ENCODE measurements at places on chromosomes 3 and 15. TPM values are rescaled to one million over a fixed set of nuclear protein-coding genes. Genes with fewer than 3 reads are reported as not detected.
A peak's percentile ranks its signal among the peaks of the same experiment; 100 is the strongest.

The SERINC4 gene
- total RNA-seq, result 0.36 TPM

The SECISBP2L gene
- 54.3 TPM for total RNA-seq

The SLC22A14 gene
- 0.18 TPM for total RNA-seq

The AADAC gene
- total RNA-seq, result not detected

The STRIT1 gene
- total RNA-seq, result not detected

The FANCD2OS gene
- total RNA-seq, result not detected

The SPINK8 gene
- not detected for total RNA-seq

DNA sequence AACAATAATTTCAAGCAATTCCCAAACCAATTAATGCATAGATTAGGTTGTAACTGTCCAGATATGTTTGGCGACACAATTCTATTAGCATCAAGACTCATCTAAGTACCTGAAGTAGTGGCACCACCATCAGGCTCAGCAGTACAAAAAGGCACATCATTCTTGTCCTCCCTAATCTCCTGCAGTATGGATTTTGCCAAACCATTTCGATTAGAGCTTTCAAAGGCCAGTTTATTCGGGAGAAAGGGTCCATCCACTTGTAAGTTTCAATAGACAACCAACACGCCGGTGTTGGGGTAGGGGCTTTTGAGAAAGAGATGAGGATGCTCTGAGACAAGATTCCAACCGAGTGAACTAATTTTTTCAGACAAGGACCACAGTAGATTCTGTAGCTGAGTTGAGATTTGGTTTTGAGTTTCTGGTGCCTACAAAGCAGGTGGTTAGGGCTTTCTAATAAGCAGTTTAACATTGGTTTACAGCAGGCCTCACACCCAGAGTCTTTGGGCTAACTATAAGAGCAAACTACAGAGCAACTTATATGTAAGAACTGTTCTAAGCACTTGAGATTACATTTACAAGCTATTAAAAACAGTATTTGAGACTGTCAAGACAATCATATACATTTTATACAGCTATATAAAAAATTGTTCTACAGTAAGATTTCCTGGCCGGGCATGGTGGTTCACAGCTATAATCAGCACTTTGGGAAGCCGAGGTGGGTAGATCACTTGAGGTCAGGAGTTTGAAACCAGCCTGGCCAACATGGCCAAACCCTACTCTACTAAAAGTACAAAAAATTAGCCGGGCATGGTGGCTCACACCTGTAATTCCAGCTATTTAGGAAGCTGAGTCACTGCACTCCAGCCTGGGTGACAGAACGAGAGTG lies 4.5 kb downstream of the RPL22L1 start:
- DNase-seq, result no peak
- H3K27ac ChIP-seq, result no peak overlapping the region

DNA sequence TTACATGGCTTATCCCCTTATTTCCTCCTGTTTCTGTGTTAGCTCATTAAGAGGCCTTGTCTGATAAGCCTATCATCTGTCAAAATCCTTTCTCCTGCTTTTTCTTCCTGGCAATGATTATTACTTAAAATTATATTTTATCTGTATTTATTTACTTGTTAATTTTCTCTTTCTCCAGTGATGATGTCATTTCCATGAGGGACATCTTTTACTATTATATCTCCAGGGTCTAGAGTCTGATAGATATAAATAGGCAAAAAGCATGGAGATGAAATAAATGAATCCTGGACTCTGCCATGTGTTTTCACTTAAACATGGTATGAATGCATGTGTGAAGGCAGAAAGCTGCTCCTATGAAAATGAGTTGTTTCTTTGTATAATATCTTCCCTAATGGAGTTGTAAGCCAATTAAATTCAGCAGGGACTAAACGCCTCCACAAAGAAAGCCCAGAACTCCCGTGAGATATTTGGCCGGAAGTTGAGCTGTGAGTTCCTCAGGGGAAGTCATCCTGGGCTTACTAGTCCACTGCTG lies 375.2 kb downstream of the TUSC7 start:
- peaks cover 3% of the 10 kb centered on the region for H3K36me3 ChIP-seq
- no peak overlapping the region for H3K4me3 ChIP-seq
- peaks cover 12% of the 10 kb centered on the region for H3K27me3 ChIP-seq
- peaks cover 32% of the 10 kb centered on the region for H3K4me1 ChIP-seq
- H3K27ac ChIP-seq, result no peak overlapping the region

- H3K4me3 ChIP-seq, result no peak overlapping the region
- peaks cover 6% of the 10 kb centered on the region for H3K36me3 ChIP-seq
- no peak for DNase-seq
These were observed 366.3 kb downstream of the MECOM start for GRCh38 chr3:169297214-169297613.

GRCh38 chr3:147812186-147812911 lies 403.2 kb downstream of the ZIC1 start:
- H3K4me3 ChIP-seq, result no peak overlapping the region
- H3K4me1 ChIP-seq, result no peaks in the 10 kb centered on the region
- DNase-seq, result no peak
- no peaks in the 10 kb centered on the region for H3K36me3 ChIP-seq
- no peaks in the 10 kb centered on the region for H3K27me3 ChIP-seq

DNA sequence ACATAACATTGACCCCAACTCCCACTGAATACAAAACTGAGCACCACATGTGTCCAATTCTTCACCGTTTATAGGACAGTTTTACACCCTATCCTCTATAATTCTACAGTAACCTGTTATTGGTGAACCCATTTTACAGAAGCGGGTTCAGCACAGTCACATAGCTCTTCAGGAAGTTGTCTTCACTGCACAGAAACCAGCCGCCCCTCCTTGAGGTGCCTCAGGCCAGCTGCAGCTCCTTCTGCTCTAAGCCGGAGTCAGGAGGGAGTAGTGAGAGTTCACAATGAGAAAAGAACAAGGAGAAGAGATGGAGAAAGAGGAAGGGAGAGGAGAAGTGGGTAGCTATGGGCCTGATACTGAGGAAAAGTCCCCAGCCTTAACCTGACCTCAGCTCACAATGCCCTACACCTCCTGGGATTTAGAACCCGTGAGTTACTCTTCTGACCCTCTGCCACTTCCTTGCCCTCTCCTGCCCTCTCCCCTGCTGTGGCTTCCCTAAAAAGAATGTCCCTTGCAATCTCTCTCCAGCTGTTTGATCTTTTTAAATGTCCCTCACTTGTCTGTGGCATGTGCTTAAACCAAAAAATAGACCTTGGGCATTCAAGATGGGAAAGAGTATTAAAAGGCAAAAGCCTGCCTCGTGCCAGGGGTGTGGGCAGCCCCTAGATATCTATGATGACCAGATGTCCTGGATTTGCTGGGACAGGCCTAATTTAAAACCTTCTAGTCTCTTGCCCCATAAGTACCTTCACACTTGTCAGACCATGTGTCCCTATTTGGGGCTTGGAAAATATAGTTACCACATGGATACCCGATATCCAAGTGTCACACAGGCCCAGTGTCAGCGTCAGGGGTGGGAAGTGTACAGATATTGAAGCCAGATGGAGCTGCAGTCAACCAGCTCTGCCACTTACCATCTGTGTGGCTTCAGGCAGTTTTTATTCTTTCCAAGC lies 71.3 kb upstream of the HES1 start:
- peaks cover 6% of the 10 kb centered on the region for H3K36me3 ChIP-seq
- DNase-seq, result no peak
- H3K4me1 ChIP-seq, result peaks cover 21% of the 10 kb centered on the region

DNA sequence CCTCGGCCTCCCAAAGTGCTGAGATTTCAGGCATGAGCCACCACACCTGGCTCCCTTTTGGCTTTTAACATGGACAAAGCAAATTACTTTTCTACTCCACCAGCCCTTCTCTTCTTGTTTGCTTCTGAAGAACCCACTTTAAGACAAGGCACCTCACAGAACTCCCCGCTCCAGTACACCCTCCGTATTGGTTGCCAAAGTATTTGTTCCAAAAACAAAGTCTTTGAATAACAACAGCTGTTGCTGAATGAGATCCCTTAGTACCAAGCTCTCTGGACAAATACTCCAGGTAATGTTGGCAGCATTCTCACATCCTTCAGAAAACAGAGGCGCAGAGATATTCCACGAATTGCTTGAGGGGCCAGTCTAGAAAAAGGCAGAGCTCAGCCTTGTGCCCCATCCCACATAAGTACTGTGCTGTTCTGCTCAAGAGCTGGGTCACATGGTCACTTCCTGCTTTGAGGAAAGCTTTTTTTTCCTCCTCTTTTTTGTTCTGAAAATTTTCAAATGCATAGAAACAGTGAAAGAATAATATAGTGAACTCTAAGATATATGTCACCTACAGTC lies 7.3 kb upstream of the CHCHD6 start:
- no peaks in the 10 kb centered on the region for H3K36me3 ChIP-seq
- H3K4me1 ChIP-seq, result no peaks in the 10 kb centered on the region
- DNase-seq, result no peak
- H3K27me3 ChIP-seq, result peaks cover 15% of the 10 kb centered on the region
- H3K4me3 ChIP-seq, result no peak overlapping the region
- H3K27ac ChIP-seq, result no peak overlapping the region

GRCh38 chr3:53215816-53216215 lies 40.0 kb downstream of the TKT start:
- H3K27me3 ChIP-seq, result peaks cover 9% of the 10 kb centered on the region
- no peaks in the 10 kb centered on the region for H3K36me3 ChIP-seq
- no peak overlapping the region for H3K27ac ChIP-seq
- no peak overlapping the region for H3K4me3 ChIP-seq

GRCh38 chr15:36777926-36778325 lies 198.5 kb downstream of the CDIN1 start:
- H3K27ac ChIP-seq, result no peak overlapping the region
- DNase-seq, result no peak
- H3K4me3 ChIP-seq, result no peak overlapping the region
- H3K36me3 ChIP-seq, result peaks cover 9% of the 10 kb centered on the region
- H3K4me1 ChIP-seq, result peaks cover 34% of the 10 kb centered on the region

GRCh38 chr15:90763366-90764099 lies 46.4 kb downstream of the BLM start:
- no peaks in the 10 kb centered on the region for H3K27me3 ChIP-seq
- H3K27ac ChIP-seq, result no peak overlapping the region
- DNase-seq, result no peak
- H3K36me3 ChIP-seq, result peaks cover 4% of the 10 kb centered on the region

DNA sequence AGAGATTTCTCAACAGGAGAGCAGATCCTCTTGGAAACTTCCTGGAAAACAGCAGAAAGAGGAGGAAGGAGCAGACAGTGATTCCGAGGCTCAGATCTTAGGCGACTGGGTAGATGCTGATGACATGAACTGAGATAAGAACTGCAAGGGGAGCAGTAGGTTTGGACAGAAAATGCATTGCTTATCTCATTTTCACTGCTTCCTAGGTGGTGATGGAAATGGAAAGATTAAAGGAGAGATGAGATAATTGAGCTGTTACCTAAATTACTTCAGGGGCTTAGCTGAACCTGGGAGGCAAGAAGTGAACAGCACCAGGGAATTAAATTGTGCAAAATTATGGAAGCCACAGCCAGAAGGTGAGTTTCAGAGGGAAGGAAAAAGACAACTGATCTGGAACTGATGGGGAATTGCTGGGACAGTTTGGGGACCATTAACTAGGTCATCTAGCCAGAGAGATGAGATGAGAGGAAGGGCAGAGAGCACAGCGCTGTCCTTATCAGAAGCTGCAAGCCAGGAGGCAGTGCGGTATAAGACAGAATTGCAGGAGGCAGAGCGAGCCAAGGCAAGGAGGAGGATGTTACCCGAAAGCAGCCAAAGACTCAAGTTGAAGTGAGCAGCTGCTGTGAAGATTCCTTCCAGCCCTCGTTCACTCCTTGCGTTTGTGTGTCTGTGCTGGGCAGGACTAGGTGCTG lies 140.4 kb downstream of the SRGAP3 start:
- H3K4me3 ChIP-seq, result no peak overlapping the region
- H3K36me3 ChIP-seq, result peaks cover 7% of the 10 kb centered on the region
- DNase-seq, result no peak
- H3K27ac ChIP-seq, result no peak overlapping the region

DNA sequence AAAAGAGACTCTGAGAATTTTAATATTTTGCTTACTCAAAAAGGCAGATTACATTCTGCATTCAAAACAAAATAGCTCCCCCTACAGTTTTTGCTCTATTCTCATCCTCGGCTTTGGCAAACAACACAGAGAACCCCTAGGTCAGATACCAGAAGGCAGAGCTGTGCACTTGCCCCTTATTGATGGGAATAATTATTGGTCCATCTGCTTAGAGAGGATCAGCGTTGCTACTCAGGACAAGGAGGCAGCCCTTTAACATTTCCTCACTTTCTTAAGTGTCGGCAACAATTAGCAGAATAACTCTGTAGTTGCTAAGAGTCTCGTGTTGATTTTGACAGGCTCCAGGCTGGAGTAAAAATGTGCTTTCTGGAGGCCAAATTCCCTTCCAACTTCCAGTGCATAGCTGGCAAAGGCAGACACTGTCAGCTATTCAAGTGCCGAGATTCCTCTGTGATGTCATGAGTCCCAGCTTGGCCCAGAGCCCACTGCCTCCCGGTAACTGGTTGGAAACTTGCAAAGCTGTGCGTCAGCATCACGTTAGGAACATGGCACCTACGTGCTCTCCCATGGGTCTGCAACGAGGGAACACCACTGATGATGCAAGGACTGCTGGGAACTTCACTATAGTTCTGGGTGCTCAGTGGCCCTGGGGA lies 482.7 kb upstream of the ADAMTS9 start:
- no peak for DNase-seq
- H3K27ac ChIP-seq, result peak overlapping the region; percentile 60
- H3K4me3 ChIP-seq, result no peak overlapping the region
- no peaks in the 10 kb centered on the region for H3K36me3 ChIP-seq
- peaks cover 10% of the 10 kb centered on the region for H3K4me1 ChIP-seq

- H3K4me3 ChIP-seq, result no peak overlapping the region
- no peak for DNase-seq
- H3K36me3 ChIP-seq, result peaks cover 2% of the 10 kb centered on the region
- H3K27me3 ChIP-seq, result peaks cover 7% of the 10 kb centered on the region
- H3K27ac ChIP-seq, result peak overlapping the region; percentile 62
- peaks cover 14% of the 10 kb centered on the region for H3K4me1 ChIP-seq
These were observed 95.9 kb downstream of the SLC49A4 start for GRCh38 chr3:122890720-122891220.

- H3K4me3 ChIP-seq, result no peak overlapping the region
- no peak overlapping the region for H3K27ac ChIP-seq
- no peak for DNase-seq
- no peaks in the 10 kb centered on the region for H3K36me3 ChIP-seq
These were observed 32.7 kb downstream of the GLDN start for GRCh38 chr15:51374131-51374530.

DNA sequence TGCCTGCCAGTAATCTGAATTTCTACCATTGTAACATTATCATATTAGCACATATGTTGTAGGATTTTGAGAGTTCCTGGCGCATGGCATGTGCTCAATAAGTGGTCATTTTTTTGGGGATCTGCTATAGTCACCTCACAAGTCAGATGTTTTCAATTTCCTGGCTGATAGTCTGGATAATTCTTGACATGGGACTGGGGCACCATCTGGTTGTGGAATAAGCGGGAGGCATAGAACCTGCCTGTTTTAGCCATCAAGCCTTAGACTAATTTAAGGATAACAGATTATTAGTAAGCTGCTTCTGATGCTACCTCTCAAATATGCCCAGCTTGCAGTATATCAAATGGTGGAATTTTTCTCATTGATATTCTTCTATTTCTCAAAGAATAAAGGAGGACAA lies 39.1 kb downstream of the GASK1A start:
- H3K4me3 ChIP-seq, result no peak overlapping the region
- peaks cover 2% of the 10 kb centered on the region for H3K4me1 ChIP-seq
- no peak overlapping the region for H3K27ac ChIP-seq
- no peaks in the 10 kb centered on the region for H3K27me3 ChIP-seq
- H3K36me3 ChIP-seq, result no peaks in the 10 kb centered on the region

GRCh38 chr3:47976135-47976732 lies 40.0 kb downstream of the MAP4 start:
- H3K4me3 ChIP-seq, result no peak overlapping the region
- peaks cover 1% of the 10 kb centered on the region for H3K4me1 ChIP-seq
- H3K36me3 ChIP-seq, result no peaks in the 10 kb centered on the region
- no peaks in the 10 kb centered on the region for H3K27me3 ChIP-seq
- no peak overlapping the region for H3K27ac ChIP-seq
